Stimulated activated CD4-positive, alpha-beta T cell treated with anti-CD3 and anti-CD28 coated beads, Interleukin-1b, Interleukin-23, amount 100 ng/mL, for 1 hour (primary cell): ENCODE measurements at places on chromosomes 1 and 21.

DNA sequence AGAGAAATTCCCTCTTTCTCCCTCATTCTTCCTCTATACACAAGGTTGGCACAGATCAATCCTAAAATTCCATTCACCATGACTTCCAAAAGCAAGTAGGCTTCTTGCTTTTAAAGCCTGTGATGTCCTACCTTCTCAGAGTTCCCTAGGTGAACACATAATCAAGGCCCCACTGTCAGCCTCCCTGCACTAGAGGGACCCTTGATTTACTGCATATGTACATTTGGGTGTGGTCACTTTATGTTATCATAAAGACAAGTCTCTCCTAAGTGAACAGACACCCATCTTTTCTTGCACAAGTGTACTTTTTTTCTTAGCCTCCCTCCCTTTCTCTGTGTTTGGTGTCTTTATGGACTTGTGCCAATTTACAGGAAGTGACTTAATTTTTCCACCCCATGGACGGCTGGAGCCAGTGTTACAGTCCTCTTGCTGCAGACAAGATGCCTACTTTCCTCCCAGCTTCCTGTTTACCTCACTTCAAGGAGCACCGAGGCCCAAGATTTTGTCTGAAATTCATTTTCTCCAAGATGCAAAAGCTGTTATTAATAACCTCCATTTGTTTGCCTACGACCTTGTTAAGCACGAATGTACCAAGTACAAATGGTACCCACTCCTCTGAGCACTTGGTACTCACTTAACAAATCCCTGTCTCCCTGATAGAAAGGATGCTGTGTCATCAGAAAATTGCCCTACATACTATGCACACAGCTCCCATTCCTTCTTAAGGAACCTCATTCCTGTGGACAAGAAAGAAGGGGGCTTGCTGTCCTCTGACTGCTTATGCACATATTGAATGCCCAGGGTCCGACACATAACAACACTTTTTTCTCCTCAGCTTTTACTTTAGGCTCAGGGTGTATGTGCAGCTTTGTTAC lies 82.8 kb upstream of the SLC44A3 start:
- no peak for DNase-seq

DNA sequence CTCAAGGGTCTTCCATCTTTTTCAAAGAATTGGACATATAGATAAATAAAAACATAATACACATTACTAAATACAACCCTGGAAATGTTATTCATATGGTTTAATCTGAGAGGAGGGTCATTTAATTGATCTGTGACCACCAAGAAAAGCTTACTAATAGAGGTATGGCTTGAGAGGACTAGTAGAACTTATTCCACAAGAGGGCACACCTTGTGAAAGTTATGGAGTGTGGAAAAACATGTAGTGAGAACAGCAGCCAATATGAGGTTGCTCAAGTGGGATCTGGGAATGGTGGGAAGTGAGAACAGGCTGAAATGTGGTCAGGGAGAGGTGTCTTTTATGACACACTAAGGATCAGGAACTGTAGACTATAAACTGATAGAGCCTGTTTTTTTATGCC lies 973.5 kb upstream of the B3GALT2 start:
- DNase-seq = no peak

DNA sequence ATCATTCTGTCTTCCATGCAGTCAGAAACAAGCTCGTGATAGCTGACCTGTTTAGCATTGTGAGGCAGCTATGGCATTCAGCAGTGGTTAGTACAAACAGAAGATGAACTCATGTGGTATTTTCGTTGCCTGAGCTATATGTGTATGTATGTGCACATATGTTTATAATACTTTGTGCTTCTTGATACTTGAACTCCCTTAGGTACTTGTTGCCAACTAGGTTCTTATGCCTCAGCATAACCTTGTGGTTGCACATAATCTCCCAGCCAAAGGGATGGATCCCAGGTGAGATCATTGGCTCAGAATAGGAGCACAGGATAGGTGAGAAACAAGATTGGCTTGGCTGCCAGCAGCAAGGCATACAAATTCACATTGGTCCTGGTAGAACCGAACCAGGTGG lies 86.1 kb downstream of the VPS26C start:
- DNase-seq = no peak

- DNase-seq = no peak
These were observed 29.6 kb upstream of the FMO2 start for GRCh38 chr1:171155484-171155883.

GRCh38 chr1:208061632-208062031 lies 150.7 kb upstream of the CD34 start:
- DNase-seq = no peak

DNA sequence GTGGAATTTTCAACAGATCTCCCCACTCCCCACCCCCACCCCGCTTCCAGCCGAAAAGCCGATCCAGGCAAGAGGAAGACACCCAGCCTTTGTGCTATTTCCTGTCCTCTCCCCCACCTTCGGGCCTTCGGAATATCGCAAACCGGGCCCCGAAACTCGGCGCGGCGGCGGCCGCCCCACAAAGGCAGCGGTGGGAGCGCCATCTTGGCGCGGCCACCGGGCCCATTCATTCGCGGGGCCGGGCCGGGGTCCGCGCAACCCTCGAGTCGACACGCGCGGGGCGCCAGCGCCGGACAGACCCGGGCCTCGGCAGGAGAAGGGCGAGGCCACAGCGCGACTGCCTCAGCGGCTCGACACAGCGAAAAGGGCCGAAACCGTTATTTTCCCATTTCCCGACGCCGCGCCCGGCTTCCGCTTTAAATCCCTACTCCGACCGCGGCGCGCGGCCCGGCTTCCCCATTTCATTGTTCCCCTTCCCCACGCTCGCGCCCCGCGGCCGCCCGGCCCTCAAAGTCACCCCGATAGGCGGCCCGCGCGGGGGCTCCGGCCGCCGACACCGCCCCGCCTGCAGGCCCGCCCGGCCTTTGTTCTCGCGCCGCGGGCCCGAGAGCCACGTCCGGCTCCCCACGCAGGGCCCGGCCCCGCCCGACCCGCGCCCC lies 911 bp downstream of the GNB1 start:
- DNase-seq = no peak

GRCh38 chr21:41809891-41810596 lies 43.2 kb upstream of the RIPK4 start:
- DNase-seq = no peak

DNA sequence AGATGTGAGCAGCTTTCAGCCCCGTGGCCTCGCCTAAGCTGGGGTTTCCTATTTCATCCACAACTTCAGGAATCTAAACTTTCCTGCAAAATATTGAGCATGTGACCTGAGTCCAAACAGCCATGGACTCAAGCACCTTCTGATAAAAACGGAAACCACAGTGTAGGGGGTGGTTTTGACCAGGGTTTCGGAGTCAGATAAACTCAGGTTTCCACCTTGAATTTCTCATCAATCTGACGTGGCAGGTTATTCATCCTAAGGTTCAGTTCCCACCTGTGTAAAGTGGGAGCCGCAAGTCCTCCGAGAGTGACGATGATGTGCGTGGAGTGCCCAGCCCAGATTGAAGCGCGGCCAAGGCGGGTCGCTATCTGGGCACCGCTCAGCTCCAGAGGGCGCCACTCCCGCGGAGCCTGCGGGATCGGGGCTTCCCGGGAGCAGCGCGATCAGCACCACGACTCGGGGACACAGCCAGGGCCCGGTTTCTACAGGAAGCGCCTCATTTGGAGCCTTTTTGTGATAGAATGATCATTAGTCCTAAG lies 871 bp upstream of the ETS2 start:
- no peak for DNase-seq

- no peak for DNase-seq
These were observed 15.0 kb downstream of the CDKN2C start for GRCh38 chr1:50985094-50985493.
